ENCODE measurements at places on chromosomes 6 and 20. TPM values are rescaled to one million over a fixed set of nuclear protein-coding genes. Genes with fewer than 3 reads are reported as not detected.

Gene MYT1
- 1.2 TPM for total RNA-seq

Gene ZNF512B
- 8.9 TPM for total RNA-seq

Gene NRN1
- 3.6 TPM for total RNA-seq

DNA sequence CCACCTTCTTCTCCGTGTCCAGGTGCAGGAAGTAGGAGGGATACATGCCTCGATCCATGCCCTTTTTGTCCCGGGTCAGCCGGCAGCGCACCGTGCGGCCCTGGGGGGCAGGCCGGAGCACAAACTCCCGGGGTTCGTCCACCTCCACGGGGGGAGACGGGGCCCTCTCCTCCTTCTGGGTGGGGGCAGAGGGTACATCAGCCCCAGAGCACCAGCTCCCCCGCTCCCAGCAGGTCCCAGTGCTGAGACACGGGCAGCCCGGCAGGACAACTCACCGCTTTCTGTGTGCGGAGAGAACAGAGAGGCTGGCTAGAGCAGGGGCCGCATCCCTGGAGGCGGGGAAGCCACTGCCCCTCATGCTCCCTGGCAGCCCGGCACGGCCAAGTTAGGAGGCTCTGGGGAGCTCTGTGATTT lies 6.7 kb downstream of the TULP1 start:
- DNase-seq = no peak

DNA sequence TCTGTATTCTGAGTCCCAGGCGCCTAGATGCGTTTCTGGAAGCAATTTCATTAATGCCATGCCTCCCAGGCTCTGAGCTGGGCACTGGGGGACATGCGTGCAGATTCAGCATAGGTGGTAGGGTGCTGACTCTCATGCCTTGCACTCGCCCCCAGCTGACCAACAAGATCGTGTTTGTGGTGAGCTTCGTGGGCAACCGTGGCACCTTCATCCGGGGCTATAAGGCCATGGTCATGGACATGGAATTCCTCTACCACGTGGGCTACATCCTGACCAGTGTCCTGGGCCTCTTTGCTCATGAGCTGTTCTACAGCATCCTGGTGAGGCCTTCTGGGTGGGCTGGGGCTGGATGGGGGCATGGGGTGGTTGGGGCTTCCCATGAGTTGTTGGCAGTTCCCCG lies 21.6 kb downstream of the UQCC2 start:
- DNase-seq = no peak

DNA sequence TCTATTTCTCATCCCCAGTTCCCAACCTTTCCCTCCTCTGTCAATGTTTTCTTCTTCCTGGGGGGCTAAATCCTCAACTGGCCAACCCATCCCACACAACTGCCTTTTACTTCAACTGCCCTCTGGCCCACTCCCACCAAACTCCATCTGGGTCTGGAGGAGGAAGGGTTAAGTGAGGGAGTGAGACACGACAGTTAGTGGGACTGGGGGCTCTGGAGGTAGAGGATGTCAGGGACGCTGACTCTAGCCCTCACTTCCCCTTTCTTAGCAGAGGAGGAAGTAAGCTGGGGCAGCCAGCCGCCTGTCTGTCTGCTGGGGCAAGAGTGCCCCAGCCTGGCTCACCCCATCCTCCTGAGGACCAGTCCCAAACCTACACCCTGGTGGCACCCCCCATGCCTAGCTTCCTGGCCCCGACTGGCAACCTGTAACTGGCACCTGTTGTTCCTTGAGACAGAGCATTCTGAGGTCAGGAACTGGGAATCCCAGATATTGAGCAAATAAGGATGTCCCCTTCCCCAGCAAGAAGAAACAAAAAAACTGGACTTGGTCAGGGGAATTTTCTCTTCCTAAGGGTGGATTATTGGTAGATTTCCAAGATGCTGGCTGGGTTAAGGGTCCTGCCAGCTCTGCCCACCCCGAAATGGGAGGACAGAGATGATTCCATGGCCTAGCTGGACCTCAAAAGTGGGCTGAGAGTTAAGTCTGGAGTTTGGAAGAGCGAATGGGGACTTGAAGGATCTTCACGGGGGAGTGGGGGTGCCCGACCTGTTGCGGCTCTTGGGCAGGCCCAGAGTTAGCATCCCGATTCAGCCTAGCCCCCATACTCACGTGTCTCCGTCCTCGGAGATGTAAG lies 971 bp downstream of the NFKBIE start:
- no peak for DNase-seq

- DNase-seq = no peak
Measured at GRCh38 chr20:53337390-53338101, 256.1 kb downstream of the ZNF217 start.

DNA sequence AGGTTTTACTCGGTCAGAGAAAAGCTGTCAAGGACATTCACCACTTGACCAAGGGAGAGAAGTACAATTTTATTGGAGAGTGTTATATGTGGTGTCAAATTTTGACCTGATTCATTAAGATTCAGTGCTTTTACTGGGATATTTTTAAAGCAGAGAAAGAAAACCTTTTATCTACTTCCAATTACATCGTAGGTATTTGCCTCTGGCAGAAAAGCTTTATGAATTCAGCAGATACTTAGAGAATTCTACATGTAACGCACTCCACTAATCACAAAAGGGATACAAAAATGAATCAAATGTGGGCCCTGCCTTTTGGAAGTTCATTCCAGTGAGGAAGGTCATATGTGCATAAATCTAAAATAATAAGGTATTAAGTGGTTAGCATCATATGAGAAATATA lies 133.7 kb downstream of the STXBP5 start:
- DNase-seq = peak; percentile 83

- DNase-seq = no peak
Measured at GRCh38 chr6:17610835-17611234, 10.7 kb downstream of the FAM8A1 start.

Measured in umbilical cord (tissue), 2 donors.